Stimulated activated CD8-positive, alpha-beta memory T cell treated with anti-CD3 and anti-CD28 coated beads, Interleukin-7, amount 100 ng/mL, for 1 hour (primary cell): ENCODE measurements at places on chromosomes 4 and X.

DNA sequence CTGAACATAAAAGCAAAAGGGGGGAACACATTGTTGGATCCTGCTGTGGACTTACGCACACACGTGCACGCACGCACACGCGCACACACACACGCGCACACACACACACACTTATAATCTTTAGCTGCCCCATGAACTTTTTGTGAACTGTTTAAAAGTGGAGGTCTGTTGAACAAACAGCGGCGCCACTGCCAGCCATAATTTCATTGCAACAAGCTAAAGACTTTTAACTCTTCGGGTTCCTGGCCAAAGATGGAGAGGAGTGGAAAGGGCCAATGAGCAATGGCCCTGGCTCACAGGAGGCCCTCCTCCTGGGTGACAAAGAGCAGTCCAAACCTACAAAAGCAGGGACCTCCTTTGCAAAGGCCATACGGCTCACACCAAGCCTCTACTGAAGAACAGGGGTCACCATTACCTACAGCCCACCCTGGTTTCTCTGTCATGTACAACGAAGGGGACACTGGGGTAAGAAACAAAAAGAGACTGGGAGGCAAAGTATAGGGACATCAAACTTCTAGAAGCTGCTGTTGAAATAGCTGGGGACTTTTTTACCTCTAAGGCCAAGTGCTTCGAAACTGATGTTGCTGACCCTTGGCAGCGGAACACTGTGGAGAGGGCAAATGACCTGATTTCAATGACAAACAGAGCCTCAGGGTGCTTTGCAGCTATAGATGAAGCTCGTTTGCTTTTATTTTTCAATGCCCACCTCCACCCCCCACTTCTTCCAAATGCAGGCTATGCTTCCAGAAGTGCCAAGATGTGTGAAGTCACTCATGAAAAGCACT is 16.7 kb downstream of the BCOR start:
- no peak for DNase-seq

GRCh38 chrX:135536877-135537276 is 16.4 kb downstream of the INTS6L start:
- no peak for DNase-seq

DNA sequence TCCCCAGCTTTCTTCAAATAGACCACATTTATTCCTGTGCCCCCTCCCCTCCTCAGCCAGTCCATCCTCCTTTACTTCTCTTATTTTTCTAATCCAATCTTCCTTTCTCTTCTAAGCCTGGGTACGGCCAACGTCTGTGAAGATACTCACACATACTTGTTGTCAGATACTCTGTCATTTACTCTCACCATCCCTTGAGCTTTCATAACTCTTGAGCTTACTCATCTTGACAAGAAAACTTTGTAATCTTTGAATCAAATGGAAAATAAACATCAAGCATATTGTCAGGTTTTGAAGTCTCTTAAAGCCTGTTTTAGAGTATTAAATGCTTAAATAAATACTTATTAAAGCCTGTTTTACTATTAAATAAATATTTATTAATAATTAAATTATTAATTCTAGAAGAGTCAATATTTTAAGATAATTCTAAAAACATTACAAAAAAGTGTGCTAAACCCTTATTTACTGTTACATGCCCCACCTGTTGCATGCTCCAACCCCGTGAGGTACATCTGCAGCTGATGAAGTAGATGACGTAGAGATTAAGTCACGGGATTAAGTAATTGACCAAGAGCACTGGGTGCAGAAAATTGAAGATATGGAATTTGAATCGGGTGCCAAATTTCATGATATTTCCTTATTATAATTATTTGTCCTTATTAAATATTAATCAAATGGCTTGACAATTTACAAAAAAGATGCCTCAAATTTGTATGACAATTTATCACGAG is 1.5 kb upstream of the TRIML2 start:
- DNase-seq: no peak

DNA sequence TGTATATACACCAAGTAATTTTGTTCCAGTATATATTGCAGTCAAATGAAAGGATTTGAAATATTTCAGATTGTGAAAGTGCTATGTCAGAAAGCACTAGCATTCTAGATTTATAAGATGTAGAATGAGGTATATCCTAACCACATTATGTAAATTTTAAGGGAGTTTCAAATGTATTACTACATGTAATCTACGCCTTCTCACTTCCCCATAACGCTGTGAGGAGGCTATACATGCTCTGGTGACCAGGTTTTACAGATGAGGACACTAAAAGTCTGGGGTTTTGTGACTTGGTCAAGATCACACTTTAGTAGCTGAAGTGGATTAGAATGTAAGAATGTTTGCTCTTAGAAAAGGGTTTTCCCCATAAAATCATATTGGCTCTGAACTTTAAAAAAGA is 8.1 kb downstream of the ENPEP start:
- DNase-seq: no peak

- DNase-seq: no peak
Observed at GRCh38 chrX:31590581-31591114, 518.8 kb upstream of the FTHL17 start.

GRCh38 chrX:132594129-132594528 is 105.3 kb upstream of the MBNL3 start:
- no peak for DNase-seq

DNA sequence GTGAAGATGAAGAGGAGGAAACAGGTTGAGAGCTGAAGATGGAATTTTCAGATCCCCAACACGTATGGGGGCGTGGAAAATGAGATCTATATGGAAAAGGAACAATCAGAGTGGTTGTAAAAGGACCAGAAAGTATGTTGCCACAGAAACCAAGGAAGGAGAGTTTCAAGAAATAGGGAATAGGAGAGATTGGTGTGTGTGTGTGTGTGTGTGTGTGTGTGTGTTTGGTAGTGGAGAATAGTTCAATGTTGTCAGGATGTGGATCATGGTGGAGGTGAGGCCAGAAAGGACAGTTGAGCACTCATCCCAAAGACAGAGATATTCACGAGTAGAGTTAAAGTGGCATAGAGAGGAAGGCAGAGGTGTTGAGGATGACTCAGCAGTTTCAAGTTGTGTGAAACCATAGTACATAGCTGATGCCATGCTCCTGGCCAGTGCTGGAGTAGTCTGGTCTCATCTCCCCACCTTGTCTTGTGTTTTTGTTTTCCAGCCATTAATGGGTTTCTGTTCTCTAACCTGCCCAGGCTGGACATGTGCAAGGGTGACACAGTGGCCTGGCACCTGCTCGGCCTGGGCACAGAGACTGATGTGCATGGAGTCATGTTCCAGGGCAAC is 36.1 kb downstream of the HEPH start:
- DNase-seq: no peak

DNA sequence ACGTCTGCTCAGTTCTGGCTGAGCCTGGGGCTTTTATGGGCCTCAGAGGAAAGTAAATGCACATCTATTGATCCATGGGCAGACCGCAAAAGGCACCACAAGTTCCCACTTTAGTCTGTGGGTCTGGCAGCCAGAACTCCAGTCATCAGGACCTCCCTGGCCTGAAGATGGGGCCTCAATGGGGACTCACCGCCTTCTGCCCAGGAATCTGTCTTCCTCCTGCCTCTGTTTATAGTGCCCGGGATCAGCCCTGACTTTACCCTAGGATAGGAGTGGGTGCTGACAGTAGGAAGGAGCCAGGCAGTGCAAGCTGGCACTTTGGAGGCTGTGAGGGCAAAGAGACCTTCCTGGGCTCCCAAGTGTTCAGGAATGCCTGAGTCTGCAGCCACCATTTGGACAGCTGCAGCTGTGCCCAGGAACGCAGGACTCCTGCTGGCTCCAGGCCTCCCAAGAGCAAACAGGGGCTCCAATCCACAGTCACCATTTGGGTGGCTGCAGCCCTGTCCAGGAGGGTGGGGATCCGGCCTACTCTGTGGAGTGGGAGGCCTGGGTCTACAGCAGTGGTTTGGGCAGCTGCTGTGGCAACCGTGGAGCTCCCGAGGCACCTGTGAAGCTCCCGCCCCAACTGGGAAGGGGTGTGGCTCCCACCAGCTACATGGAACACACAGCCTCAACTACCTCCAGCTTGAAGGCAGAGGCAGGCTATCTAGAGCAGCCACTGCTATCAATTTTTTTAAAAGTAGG is 1440.9 kb upstream of the ADGRL3 start:
- no peak for DNase-seq

GRCh38 chr4:10608501-10609219 is 75.9 kb downstream of the CLNK start:
- no peak for DNase-seq

DNA sequence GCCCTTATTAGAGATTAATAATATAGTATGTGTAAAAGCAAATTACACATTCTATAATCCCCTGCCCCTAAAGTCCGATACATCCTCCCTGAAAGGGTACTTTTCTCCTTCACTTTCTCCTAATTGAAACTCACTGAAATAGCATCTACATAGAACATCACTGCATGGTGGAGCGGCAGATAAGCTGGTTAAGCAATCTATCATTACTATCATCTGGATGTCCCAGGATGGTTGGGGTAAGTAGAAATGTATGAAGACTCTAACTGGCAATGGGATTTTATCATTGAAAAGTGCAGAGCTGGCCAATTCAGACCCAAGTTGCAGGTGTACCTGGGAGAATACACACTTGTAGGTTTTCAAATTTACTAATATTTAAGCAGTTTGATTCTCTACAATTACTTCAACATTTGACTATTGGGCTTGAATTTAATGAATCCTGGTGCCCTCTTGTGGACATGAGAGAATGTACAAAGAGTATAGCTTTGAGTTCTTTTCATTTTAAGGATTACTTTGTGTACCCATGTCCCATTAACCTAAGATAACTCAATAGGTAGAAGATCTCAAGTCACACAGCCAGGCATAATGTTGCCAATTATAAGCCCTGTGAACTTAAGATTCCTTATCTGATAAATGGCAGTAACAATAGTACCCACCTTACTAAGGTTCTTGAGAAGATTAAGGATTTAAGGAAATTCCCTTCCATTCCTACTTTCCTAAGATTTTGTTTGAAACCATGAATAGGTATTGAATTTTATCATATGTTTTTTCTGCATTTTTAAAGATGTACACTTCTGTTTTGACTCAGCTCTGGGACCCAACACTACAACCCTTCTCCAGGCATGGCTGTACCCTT is 69.8 kb downstream of the SHROOM3 start:
- DNase-seq: no peak

- DNase-seq: no peak
Observed at GRCh38 chr4:41142376-41143310, 71.7 kb downstream of the APBB2 start.

DNA sequence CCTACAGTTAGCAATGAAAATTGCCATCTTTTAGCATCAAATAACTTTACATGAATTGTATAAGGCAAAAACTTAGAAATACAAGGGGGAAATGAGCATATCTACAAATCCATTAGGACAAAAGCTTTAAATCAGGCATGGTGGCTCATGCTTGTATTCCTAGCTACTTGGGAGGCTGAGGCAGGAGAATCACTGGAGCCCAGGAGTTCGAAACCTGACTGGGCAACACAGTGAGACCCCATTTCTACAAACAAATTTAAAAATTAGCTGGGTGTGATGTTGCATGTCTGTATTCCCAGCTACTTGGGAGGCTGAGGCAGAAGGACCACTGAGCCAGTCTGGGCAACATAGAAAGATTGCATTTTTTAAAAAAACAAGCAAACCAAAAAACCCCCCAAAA is 61.3 kb downstream of the EIF4E start:
- DNase-seq: no peak

GRCh38 chrX:105136786-105137185 is 83.7 kb downstream of the TEX13A start:
- no peak for DNase-seq

GRCh38 chrX:43656005-43656494 is at the start of gene MAOA:
MAOA (plus strand) TSS chrX:43656299; CDS start chrX:43656342, 43 bp downstream.
- DNase-seq: no peak

GRCh38 chr4:6368601-6369000 is 99.0 kb downstream of the WFS1 start:
- no peak for DNase-seq

DNA sequence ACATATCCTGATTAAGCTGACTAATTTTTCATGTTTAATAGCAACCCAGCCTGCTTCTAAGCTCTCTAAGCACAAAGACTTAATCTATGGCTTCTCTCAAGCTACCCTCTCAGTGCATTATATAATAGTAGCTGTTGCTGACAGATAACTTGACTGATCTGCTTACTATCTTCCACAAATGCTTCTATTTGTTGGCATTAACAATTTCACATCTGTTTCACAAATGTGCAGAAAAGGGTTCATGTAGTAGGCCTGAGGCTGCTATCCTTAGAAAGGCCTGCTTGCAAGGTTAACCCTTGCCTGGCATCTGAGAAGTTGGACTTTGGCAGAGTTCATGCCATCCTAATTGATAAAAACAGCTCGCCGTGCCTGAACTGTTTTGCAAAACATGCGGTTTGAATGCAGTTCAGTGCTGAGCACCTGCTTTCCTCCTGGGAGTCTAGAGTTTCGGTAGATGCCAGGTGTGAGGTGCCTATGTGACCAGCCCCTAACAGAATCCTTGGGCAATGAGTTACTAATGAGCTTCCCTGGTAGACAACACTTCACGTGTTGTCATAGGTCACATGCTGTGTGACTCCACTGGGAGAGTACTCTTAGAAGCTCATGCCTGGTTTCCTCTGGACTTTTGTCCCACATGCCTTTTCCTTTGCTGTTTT is 68.4 kb downstream of the NSG1 start:
- DNase-seq: no peak

DNA sequence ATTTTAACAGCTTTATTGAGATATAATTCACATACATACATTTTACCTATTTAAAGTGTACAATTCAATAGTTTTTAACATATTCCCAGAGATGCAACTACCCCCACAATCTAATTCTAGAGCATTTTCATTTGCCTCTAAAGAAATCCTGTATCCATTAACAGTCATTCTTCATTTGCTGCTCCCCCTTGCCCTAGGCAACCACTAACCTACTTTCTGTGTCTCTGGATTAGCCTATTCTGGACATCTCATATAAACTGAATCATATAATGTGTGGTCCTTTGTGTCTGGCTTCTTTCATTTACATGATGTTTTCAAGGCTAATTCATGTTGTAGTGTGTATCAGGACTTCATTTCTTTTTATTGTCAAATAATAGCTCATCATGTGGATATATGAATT is 105.1 kb upstream of the GRPR start:
- no peak for DNase-seq

- DNase-seq: no peak
Observed at GRCh38 chr4:167190379-167190778, 43.9 kb downstream of the SPOCK3 start.

DNA sequence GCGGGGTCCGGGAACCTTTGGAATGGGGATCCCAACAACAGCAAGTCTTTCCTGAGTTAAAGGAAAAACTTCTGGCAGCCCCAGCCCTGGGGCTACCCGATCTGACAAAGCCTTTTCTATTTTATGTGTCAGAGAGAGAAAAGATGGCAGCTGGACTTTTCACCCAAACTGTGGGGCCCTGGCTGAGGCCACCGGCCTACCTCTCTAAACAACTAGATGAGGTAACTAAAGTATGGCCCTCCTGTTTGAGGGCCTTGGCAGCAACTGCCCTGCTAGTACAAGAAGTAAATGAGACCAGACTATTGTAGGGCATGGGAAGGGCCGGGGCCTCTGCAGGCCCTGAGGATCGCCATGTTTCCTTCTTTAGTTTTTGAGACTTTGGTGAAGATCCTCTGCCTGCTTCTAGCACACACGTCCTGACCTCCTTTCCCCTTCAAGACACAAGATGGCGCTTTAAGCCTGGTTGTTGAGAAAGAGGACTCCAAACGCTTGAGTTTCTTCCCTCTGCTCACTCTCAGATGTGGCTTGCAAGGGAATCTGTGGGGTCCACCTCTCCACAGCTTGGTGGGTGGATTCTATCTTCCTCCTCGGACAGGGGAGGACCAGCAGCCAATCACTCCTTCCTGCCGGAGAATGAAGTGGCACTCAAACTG is 18.5 kb upstream of the DRD5 start:
- DNase-seq: no peak
